ENCODE measurements at places on chromosomes 13 and 19.
A peak's percentile ranks its signal among the peaks of the same experiment; 100 is the strongest.

- no peak for DNase-seq
These were observed 6.3 kb upstream of the LILRB3 start for GRCh38 chr19:54229146-54229545.

DNA sequence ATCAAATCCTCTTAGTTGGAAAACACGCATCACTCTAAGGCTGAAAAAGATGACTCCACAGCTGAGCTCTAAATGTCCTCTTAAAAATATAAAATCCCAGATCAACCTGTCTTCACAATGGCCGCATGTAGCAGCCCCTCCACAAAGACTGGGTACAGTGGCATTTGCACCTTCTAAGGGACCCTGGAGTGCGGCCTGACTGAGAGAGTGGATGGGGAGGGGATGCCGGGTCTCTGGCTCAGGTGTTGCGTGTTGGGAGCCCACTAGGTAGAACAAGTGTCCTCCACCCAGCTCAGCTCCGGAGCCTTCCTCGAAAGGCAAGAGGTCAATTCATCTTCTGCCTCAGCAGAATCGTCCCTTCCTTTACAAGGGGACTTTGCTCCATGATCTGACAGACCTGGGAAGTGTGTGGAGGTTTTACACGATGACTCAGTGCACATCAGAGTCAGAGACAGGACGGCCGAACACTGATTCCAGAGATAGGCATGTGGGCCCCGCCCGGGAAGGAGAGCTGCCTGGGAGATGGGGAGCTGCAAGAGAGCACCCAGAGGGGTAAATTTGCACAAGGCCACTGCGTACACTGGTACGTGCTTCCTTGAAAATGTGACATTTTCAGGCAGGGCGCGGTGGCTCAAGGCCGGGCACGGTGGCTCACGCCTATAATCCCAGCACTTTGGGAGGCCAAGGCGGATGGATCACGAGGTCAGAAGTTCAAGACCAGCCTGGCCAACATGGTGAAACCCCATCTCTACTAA is 23.5 kb upstream of the SLC15A1 start:
- DNase-seq: no peak

GRCh38 chr13:46662690-46663089 is 109.7 kb downstream of the LRCH1 start:
- no peak for DNase-seq

GRCh38 chr13:19048381-19048780 is 133.2 kb downstream of the TUBA3C start:
- DNase-seq: no peak

- DNase-seq: no peak
These were observed 201.3 kb upstream of the SLITRK6 start for GRCh38 chr13:86000546-86000945.

DNA sequence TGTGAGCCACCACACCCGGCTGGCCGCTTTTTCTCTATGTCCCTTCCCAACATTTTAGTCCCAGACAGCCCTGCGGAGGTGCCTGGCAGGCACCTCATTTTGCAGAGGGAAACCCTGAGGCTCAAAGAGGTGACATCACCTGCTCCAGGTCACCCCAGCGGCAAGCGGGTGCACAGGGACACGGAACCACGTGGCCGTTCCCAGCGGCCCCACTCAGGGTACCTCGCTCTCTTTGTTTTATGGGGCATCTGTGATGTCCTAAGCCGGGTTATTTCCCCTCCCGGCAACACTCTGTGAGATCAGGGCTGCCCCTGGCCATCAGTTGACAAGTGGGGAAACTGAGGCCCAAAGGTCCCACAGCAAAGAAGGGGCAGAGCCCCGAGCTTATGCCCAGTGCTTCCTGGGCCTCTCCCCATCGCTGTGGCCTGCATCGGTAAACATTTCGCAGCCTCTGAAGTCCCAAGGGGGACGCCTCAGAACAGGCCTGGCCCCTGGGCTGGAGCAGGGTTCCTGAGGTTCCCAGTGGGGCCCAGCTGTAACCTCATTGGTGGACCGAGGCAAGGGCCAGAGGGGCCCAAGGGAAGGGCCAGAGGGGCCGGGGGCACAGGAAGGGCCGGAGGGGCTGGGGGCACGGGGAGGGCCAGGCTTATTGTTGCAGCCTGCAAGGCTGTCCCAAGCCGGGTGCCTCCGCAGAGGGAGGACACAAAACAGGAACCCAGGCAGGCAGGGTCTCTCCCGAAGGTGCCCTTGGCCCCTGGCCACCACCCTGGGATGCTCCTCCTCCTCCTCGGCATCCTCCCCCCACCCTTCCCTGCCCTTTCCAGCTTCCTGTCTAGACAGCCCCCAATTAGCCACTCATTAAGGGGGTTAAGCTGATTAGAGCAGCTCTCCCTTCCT is 39.0 kb downstream of the SMIM24 start:
- DNase-seq: no peak

- DNase-seq: no peak
These were observed 29.1 kb downstream of the PLPP2 start for GRCh38 chr19:262125-262524.

DNA sequence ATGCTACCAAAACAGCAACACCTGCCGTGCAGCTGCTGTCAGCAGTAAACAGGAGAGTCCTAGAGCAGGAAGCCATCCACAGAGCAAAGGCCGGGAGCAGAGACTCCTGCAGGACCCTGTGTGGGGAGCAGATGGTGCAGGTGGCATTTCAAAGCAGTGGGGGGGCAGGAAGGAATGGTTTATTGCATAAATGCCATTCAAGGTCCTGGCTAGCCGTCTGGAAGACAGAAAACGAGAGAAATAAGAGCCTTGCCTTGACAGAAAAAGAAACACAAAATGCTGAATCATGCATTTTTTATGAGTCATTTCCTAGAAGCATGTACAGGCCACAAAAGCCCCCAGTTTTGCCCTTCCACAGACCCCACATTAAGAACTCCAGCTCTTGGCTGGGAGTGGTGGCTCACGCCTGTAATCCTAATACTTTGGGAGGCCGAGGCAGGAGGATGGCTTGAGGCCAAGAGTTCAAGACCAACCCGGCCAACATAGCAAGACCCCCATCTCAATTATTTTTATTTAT is 5.4 kb downstream of the RSPH6A start:
- DNase-seq: peak; percentile 37

GRCh38 chr13:83298617-83299016 is 583.7 kb downstream of the SLITRK1 start:
- no peak for DNase-seq

DNA sequence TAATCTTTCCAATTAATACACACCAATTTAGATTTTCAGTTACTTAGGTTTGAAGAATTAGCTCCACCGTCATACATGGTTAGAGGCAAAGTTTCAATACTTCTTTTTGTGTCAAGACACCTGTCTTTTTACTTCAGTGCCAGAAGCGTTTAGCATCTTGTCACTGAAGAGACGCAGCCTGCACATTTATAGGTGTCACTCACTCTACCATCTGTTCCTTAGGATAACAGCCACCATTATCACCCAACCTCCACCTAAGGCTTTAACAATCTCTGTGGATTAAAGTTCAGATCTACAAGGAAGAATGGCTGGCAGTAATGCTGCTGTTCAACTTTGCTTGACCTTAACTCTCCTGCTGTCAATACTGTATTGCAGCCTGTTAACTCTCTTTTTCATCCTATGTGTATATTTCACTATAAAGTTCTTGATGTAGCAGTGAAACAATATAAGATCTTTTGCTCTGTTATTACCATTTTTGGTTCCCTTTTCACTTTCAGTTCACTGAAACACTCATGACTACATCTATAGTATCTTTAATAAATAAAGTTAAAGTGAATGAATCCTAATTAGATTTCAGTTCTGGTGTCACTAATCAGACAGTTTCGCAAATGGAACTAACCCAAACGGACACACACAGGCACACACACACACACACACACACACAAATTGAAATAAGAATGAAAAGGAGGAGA is 435.6 kb downstream of the PCDH9 start:
- no peak for DNase-seq

DNA sequence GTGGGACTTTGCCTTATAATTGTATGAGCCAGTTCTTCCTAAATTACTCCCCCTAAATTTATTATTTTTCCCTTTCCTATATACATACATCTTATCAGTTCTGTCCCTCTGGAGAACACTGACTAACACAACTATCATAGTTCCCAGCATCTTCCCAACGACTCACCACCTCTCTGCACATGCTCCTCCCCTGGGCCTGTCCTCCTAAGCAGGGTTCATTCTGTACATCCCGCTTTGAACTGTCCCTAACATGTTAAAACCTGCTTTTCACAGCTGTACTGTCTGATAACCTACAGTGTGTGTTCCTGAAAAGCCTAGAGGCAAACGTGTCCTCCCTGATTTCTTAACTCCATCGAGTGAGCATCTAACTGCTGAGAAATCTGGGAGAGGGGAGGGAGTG is 141.7 kb downstream of the EFNB2 start:
- DNase-seq: no peak

DNA sequence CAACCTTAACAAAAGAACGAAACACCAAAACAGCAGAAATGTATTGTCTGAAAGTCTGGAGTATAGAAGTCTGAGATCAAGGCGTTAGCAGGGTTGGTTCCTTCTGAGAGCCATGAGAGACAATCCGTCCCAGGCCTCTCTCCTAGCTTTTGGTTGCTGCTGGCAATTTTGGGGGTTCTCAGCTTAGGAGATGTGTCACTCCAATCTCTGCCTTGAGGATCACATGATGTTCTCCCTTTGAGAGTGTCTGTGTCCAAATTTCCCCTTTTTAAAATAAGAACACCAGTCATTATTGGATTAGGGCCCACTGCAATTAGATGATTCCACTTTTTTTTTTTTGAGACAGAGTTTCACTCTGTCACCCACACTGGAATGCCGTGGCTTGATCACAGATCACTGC is 10.1 kb downstream of the KCNN1 start:
- no peak for DNase-seq

GRCh38 chr19:52237771-52238400 is 31.5 kb upstream of the ZNF766 start:
- peak; percentile 31 for DNase-seq

DNA sequence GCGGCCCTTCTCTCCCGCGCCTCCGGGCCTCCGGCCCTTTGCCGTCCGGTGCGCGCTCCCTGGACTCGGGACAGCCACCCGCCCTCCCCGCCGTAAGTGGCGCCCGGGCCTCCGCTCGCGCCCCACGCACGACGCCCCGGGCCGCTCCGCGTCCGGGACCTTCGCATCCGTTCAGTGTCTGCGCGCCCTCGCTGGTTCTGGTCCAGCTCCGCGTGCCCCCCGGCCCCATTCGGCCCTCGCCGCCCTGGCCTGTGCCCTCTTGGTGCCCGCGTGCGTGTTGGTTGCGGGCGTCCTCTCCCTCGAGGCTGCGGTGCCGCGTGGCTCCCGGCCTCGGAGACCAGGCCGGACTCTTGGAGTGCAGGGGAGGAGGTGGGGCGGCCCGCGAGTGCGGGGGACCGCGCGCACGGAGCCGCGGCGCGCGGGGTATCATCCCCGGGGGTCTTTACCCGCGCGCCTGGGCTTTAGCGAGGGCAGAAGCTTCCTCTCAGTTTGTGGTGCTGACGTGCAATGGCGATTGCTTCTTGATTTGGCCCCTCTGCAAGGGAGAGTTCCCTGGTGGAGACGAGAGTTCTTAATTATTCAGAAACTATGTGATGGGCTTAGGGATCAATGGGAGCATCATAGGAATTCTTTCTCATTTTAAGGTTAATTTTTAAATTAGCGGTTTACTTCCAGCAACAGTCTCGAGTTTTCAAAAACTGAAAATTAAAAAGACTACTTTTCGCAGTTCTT is 757 bp downstream of the WASF3 start:
- no peak for DNase-seq

GRCh38 chr13:105971312-105971711 is 564.1 kb downstream of the EFNB2 start:
- no peak for DNase-seq

- peak; percentile 64 for DNase-seq
These were observed 33.4 kb downstream of the ZNF45 start for GRCh38 chr19:43901395-43902390.

GRCh38 chr13:38667526-38668109 is 19.3 kb upstream of the FREM2 start:
- no peak for DNase-seq

DNA sequence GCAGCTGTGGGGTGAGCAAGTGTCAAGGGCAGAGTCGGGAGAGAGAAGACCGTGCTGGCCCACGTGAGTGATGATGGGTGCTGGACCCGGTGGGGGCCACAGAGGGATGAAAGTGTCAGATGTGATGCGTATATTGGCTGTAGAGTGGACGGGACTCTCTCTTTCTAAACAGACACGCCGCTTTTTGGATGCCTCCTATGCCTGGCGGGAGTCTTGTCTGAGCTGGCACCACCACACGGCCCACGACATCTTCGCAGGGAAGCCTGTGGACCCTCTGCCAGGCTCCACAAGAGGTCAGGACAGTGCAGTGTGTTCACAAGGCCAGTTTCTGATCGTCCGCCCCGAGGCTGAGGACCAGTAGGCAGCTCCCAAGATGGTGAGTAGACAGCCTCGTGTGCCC is 12.9 kb upstream of the MRI1 start:
- DNase-seq: no peak

- no peak for DNase-seq
These were observed 80.0 kb upstream of the GPR183 start for GRCh38 chr13:99386911-99387788.

DNA sequence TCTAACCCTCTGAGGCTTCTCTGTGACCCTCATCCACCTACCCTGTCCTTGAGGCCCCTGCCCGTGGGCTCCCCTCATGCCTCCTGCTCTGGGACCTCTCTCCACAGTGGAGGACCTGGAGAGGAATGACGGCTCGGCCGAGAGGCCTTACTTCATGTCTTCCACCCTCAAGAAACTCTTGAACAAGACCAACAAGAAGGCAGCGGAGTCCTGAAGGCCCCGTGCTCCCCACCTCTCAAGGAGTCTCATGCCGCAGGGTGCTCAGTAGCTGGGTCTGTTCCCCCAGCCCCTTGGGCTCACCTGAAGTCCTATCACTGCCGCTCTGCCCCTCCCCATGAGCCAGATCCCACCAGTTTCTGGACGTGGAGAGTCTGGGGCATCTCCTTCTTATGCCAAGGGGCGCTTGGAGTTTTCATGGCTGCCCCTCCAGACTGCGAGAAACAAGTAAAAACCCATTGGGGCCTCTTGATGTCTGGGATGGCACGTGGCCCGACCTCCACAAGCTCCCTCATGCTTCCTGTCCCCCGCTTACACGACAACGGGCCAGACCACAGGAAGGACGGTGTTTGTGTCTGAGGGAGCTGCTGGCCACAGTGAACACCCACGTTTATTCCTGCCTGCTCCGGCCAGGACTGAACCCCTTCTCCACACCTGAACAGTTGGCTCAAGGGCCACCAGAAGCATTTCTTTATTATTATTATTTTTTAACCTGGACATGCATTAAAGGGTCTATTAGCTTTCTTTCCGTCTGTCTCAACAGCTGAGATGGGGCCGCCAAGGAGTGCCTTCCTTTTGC is 10.8 kb upstream of the ILF3 start:
- no peak for DNase-seq

GRCh38 chr13:59601993-59602392 is 561.7 kb downstream of the DIAPH3 start:
- no peak for DNase-seq

Measured in astrocyte of the cerebellum (primary cell).